ENCODE measurements at places on chromosomes 7 and 10.
A peak's percentile ranks its signal among the peaks of the same experiment; 100 is the strongest.

- DNase-seq: peak; percentile 6
These were observed 45.9 kb downstream of the DOCK4 start for GRCh38 chr7:112160130-112160770.

DNA sequence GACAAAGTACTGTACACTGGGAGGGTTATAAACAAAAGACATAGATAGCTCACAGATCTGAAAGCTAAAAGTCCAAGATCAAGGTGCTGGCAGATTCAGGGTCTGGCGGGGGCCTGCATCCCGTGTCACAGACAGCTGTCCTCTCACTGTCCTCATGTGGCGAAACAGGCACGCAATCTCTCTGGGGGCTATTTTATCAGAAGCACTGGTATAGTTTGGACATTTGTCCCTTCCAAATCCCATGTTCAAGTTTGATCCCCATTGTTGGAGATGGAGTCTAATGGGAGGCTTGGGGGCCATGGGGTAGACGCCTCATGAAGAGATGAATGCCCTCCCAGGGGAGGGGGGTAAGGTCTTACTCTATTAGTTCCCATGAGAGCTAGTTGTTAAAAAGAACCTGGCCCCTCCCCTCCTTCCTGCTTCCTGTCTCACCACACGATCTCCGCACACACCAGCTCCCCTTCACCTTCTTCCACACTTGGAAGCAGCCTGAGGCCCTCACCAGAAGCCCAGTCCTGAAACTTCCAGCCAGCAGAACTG, 72.5 kb upstream of the UCN3 start:
- peak; percentile 87 for DNase-seq

DNA sequence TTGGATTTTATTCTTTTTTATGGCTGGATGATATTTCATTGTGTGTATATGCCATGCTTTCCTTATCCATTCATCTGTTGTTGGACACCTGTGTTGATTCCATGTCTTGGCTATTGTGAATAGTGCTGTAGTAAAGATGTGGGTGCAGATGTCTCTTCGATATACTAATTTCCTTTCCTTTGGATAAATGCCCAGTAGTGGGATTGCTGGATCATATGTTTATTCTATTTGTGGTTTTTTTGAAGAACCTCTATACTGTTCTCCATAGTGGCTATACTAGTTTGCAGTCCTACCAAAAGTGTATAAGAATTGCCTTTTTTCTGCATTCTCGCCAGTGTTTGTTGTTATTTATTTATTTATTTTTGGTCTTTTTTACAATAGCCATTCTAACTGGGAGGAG, 159.8 kb downstream of the WNT2 start:
- DNase-seq: no peak

DNA sequence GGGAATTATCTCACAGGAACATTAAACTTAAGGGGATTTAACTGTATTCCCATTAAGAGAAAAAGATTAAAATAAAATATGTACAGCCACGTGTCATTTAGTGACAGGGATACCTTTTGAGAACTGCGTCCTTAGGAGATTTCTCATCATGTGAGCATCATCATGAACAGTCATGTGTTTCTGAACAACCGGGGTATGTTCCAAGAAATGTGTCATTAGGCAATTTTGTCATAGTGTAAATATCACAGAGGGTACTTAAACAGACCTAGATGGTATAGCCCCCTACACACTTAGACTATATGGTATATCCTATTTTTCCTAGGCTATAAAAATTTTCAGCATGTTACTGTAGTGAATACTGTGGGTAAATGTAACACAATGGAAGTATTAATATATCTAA, 840.3 kb downstream of the CNTNAP2 start:
- no peak for DNase-seq

GRCh38 chr10:110353244-110354119, 48.8 kb upstream of the SMNDC1 start:
- DNase-seq: peak; percentile 63

GRCh38 chr10:64096941-64097340, 575.7 kb downstream of the REEP3 start:
- DNase-seq: no peak

GRCh38 chr10:124181656-124182055, 88.3 kb upstream of the CHST15 start:
- DNase-seq: no peak

DNA sequence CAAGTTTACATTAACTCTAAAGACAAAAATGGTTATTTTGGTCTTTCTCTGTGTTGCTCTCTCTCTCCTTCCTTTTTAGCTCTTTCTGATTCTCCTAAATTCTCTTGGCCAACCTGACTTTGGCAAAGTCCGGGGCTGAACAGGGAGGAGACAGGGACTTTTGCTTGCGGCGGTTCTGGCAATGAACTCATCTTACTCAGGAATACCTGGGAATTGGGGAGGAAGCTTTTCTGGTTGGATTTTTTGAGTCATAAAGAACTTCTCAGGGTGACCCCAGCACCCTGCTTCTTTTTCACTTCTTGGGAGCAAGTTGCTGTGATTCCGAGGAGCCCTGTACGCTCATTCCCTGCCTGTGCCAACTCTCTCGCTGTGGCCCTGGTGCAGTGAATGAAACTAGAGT, 16.0 kb downstream of the GATA3 start:
- peak; percentile 80 for DNase-seq

DNA sequence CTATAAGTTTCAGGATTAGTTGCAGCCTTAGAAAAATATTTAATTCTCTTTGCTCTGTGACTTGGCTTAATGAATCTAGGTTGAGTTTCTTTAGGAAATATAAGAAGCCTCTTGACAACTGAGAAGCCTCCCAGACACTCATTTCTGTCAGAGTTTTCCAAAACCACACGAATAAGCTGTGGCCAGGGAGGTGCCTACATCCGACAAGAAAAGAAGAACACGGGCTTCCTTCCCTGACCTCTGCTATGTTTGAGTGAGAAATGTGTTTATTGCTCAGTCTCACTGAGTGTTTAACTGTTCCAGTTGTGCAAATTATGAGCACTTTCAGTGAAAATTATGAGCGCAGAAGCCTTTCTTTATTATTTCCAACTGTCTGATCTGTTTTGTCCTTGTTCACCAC, 105.0 kb downstream of the TRIL start:
- DNase-seq: no peak

GRCh38 chr7:69903410-69903809, 305.1 kb downstream of the AUTS2 start:
- DNase-seq: no peak

DNA sequence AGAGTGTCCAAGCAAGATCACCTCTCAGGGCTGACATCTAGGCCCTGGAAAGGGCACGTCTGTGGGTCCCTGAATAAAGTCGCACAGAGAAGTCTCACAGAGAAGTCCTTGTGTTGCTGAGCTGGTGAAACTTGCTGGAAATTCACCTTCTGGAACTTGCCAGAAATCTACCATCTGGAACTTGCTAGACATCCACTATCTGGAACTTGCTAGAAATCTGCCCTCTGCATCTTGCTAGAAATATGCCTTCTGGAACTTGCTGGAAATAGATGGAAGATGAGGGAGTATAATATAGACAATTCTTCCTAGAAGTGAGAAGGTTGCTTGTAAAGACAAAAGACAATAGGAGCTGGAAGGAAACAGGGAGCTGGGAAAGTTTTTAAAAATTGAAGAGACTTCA, 5.4 kb upstream of the TAX1BP1 start:
- no peak for DNase-seq

DNA sequence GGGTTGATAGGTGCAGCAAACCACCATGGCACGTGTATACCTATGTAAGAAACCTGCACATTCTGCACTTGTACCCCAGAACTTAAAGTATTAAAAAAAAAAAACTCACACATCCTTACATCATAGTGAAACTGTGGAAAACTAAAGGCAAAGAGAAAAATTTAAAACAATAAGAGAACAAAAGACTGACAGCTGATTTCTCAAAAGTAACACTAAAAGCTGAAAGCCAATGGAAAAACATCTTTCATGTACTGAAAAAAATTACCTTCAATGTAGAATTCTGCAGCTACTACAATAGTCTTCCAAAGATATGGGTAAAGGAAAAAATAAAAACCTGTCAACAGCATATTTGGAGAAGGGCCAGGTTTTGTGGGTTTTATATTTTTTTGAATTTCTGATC, 729.1 kb upstream of the NRP1 start:
- no peak for DNase-seq

DNA sequence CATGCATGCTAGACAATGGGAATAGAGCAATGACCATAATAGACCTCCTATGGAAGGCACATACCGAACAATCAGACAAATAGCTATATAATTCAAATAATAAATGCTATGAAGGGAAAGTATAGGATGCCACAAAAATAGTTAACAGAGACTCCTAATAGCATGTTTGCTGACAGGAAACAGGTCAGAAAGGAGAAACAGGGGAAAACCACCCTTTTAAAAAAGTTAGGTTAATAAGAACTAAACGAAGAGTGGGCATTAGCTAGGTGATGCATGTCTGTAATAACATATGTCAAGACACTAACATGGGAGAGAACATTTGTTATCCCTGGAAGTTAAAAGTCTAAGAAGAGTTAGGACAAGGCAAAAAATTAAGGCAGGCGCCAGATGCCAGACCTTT, 58.9 kb downstream of the ABI1 start:
- no peak for DNase-seq

DNA sequence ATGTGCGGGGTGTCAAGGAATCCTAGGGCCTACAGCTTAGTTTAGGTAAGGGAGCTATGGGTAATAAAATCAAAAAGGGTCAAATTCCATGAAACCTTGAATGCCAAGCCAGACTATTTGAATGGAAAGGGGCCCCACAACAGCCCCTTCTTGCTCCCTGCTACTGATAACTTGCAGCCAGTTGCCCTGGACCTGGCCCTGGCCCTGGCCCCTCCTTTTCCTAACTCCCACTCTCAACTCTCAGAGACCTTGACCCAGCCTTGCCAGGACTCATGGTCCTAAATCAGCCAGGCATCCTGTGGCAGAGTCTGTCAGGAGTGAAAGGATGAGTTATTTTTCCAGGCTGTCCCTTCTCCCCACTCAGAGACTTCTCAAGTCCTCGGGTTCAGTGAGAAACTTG, 5.9 kb downstream of the KCNIP2 start:
- no peak for DNase-seq

Data from MCF 10A (cell line).